Naive thymus-derived CD8-positive, alpha-beta T cell (primary cell): ENCODE measurements at places on chromosomes 5 and 9.

GRCh38 chr5:125057912-125058826 lies 311.7 kb upstream of the ZNF608 start:
- no peak for DNase-seq

DNA sequence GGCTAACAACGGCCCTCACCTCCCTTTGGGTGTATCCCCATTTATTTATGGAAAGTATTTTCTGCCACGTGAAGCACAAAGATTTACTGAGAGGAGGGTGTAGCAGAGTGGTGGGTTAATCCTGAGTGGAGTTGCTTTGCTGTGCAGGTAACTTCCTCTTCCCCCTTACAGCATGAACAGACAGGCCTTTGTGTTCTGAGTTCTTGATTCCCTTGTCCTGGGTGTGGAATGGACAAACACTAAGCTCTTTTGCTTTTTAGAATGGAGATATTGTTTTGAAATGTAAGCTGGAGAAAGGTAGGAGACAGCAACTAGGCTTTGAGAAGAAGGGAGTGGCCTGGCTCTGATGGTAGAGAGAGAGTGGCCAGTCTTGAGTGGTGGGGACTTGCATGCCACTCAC lies 17.1 kb upstream of the GLRX start:
- DNase-seq = no peak

GRCh38 chr5:67998709-67999261 lies 216.8 kb upstream of the PIK3R1 start:
- DNase-seq = no peak

DNA sequence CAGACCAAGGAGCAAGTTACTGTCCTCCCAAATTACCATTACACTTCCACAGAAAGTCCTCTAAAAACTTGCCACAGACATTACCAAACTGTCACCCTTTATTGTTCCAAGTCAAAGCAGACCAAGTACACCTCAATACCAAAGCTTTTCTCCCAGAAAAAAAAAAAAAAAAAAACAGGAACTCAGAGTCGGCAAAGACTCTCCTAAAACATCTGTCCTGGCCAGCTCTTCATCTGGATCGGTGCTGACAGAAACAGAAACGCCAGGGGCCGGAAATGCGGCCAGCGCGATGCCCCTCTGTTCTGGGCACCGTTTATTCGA lies 718 bp downstream of the DEPDC1B start:
- no peak for DNase-seq
